Transverse colon (tissue), 4 donors: ENCODE measurements at places on chromosomes 7 and 10. TPM values are rescaled to one million over a fixed set of nuclear protein-coding genes. Genes with fewer than 3 reads are reported as not detected.

PIK3AP1 gene
- 21.3 TPM for total RNA-seq

ZNF425 gene
- 1.4 TPM for total RNA-seq

LAMB4 gene
- not detected for total RNA-seq

GAD2 gene
- not detected for total RNA-seq

CTTNBP2 gene
- total RNA-seq = 2.6 TPM

WIPF3 gene
- total RNA-seq = not detected

UNCX gene
- not detected for total RNA-seq

ITPRID1 gene
- 6.3 TPM for total RNA-seq

NXPH1 gene
- not detected for total RNA-seq

DNA sequence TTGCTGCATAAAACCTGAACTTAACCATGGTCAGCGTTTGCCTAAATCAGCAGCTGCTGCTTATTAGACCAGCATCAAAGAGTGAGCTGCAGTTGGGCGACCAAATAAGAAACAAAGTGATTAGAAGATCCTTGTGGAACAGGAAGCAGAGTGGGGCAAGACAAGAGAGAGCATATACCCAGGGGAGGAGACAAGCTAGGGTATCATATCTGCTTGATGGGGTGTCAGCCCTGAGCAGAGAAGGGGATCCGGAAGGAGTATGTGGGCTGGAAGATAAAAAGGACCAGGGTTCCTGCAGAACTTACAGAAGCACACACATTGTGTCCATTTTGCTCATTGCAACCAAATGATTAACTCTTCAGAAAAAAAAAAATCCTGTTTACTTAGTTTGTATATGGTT is 213.6 kb downstream of the CELF2 start:
- no peak for DNase-seq

DNA sequence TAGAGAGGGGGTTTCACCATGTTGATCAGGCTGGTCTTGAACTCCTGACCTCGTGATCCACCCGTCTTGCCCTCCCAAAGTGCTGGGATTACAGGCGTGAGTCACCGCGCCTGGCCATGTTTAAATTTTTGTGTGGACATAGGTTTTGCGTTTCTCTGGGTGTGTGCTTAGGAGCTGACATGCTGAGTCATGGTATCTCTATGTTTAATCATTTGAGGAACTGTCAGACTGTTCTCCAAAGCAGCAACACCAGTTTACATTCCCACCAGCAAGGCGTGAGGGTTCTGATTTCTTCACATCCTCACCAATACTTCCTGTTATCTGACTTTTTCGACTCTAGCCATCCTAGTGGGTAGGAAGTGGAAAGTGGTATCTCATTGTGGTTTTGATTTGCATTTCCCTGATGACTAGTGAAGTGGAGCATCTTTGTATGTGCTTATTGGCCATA is 153.7 kb downstream of the DNAJB6 start:
- DNase-seq = no peak

GRCh38 chr10:66209025-66209424 is 716.8 kb upstream of the LRRTM3 start:
- DNase-seq = no peak

DNA sequence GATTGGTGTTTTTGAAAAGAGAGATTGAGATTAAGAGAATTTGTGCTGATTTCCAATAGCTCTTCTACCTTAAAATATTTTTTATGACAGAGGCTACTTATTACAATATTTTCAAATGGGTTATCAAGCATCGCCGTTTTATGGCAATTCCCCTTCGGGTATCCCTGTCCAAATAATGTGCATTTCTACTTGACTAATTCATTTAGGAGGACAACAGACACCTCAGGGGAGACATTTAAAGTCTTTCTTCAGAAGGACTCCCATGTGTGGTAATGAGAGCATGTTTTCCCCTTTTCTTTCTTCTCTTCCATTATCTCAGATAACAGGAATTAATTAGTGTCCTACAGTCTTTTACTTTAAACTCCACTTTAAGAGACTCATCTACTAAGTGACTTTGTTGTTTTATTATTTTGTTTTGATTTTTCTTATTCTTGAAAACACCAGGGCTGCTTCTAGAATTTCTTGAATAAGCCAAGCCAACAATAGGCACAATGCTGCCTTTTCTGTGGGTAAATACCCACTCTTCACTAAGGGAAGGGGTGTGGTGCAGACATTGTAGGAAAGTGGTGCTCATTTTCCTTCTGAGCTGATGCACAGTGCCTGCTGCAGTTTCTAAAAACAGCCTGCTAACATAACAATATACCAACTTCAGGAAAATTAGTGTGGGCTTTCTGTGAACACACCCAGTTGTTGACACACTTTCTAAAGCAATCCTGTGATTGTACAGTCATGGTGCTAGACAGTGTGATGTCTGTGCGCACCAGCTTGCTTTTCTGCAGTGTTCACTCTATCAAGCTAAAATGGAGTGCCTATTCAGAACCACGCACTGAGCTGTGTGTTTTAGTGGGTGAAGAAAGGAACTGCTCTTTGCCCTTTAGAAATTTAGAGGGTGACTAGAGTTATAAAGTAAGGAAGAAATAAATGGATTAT is 597.7 kb downstream of the NRG3 start:
- DNase-seq = no peak

DNA sequence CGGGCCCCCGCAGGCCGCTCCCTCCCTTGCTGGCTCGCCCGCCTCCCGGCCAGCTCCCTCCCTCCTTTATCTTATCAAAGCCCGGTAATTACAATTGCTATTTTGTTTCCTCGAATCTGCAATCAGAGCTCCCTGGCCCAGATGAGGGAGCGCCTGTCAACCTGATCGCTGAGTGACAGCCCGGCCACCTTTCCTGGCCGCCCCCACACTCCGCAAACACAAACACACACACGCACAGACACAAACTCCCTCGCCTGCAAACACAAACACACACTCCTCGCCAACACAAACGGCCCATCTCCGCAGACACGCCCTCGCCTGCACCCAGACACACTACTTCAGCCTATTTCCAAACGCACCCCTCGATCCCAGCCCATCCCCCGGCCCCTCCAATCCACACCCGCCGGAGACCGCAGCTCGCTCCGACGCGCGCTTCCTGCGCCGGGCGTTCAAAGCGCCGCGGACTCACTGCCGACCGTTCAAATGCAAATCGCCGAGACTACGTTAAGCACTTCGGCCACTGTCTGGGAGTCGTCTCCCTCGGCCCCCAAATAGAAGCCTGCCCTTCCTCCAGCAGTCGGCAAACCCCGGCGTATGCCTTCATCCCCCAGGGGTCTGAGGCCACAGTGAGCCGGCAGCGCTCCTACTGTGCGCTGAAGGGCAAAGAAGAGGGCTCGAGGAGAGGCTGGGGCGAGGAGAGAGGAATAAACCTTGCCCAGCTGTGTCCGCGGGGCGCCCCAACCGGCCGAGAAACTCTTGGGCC is 3.0 kb upstream of the FGF8 start:
- DNase-seq = peak; percentile 70

DNA sequence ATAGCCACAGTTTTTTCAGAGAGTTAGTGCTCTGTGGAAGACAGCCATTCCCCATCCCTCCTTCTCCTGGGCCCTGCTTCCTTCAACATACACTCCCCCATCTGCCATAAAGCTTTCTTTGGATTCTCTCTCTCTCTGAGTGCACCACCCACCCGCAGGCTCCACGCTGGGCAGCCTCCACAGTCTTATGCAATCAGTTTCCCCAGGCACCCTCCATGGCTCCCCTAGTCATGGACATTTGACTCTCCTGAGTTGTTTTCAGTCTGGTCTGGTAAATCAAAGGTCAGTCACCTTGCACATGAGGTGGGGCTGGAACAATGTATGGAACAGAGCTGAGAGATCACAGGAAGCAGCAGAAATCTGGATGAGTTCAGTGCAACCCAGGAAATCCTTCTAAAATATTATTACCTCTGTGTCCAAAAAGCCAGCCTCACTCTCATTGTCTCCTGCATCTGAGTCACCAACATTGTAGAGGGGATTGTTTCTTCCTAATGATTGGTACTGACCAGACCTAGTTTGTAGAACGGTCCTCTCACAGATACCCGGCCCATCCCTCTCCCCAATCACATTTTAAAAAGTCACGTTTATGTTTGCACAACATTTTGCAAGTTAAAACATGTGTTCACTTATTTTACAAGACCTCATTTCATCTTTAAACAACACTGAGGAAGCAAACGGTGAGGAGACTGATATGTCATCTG is 70.1 kb downstream of the CYCS start:
- no peak for DNase-seq

GRCh38 chr10:12377658-12378290 is 28.4 kb downstream of the CAMK1D start:
- no peak for DNase-seq

- DNase-seq = no peak
Measured at GRCh38 chr7:158613481-158613880, 25.9 kb upstream of the PTPRN2 start.

DNA sequence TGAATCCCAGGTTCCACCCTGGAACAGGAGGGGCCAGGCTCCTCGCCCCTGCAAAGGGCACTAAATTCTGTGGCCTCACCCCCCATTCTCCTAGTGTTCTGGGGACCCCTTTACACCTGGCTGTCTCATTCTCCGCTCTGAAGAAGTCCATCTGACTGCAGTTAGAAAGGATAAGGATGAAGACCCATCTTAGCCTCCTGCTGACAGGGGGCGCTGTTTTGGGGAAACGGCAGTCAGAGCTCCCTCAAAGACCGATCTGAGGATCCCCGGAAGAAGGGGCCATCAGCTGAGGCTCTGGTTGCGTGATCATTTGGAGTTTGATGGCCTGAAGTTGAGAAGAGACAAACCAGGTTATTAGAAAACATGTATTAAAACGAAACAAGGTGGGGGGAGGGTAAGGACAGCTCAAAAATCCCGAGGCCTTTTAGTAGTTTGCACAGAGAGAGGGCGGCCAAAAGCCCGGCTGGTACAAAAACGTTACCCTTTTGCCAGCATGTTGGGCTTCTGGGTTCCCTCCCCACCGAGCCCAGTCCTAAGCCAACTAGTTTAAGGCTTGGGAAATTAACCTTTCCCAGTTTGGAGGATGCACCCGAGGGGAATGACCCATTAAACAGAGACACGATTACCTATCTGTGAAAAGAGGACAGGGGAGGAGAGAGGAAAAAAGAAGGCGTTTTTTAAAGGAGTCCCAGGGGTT is 102.8 kb downstream of the CHN2 start:
- DNase-seq = no peak

DNA sequence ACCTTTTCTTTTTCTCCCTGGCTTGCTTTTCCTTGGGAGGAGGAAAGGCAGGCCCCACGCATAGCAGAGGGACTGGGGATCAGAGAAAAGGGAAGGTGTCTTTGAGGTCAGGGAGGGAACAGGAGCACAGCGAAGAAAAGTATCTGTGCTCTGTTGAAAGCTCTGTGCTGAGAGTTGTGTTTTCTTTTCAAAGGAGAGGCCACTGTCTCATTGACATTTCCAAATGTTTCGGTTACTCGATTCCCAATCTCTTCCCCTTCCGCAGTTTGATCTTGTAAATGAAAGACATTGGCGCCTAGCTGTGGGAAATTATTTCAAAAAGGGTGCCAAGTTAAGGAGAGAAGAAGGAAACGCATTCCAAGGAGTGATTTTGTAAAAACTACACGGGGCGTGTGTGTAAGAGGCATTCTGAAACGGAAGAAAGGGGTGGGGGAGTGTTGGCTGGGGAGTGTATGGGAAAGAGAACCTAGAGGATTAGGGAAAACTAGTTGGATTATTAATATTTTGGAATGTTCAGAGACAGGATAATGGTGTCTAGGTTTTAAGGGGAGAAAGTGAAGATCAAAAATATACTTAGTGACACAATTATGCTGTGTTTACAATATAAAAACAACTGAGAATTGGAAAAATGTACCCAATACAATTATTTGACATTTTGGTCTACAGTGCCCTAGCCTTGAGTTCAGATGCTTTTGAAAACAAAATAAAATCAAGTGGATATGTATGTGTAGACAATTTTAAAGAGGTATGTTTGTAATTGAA is 708 bp downstream of the KLHDC10 start:
- no peak for DNase-seq

- no peak for DNase-seq
Measured at GRCh38 chr10:96468845-96469244, 44.9 kb downstream of the TLL2 start.

- DNase-seq = no peak
Measured at GRCh38 chr10:97981816-97982215, 48.6 kb downstream of the CRTAC1 start.

GRCh38 chr7:116399819-116400218 is 99.7 kb upstream of the CAV2 start:
- DNase-seq = no peak

DNA sequence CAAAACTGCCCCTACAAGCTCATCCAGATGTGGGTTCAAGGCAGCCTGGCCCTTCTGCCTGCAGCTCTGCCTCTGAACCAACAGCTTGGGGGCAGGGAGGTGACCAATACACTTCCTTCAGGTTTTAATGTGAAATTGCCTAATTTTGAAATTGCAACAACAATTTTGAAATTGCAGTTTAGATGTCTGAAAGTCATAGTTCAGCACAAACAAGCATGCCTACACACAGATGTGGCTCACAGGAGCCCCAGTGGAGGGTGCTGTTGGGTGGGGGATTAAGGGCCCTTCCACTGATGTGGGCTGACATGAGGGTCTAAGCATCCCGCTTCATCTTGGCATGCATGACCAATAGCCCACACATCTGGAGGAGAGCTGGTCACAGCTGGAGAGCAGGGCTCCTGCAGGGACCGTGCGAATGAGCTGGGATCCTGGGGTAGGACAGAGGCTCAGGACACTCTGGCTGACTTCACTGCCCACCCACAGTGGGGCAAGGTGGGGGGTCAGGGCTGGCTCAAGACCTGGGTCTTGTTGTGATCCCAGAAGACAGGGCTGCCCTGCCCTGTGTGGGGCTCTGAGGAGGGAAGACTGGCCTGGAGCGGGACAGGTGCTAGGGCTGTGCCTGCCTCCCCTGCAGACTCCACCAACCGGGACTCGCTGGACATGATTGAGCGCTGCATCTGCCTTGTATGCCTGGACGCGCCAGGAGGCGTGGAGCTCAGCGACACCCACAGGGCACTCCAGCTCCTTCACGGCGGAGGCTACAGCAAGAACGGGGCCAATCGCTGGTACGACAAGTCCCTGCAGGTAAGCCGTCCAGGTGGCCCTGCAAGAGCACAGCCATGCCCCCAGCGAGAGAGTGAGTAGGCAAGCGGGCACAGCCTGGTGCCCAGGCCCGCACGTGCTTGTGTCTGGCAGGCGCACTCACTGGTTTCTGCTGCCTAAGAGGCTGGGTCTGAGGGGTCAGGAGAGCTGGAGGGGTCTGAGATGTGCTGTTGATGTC is 32.3 kb downstream of the CHAT start:
- DNase-seq = no peak

DNA sequence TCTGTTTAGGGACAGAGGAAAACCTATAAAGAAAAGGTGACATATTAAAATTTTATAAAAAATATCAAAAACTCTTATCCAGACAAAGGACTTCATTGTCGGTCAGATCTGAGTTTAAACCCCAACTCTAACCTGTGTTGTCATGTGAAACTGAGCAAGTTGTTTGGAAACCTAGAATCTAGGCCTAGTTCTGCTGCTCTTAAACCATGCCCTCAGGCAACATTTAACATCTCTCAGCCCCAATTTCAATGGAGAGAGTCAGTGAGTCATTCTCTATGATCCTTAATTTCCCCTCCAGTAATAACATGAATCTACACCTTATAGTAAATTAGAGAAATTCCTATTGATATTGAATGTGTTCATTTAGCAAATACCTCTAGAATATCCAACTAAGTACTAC is 192.3 kb downstream of the IMMP2L start:
- no peak for DNase-seq
